ENCODE measurements at places on chromosomes 6 and 20.

GRCh38 chr20:63442100-63442493 is 30.4 kb downstream of the KCNQ2 start:
- peak; percentile 77 for DNase-seq

DNA sequence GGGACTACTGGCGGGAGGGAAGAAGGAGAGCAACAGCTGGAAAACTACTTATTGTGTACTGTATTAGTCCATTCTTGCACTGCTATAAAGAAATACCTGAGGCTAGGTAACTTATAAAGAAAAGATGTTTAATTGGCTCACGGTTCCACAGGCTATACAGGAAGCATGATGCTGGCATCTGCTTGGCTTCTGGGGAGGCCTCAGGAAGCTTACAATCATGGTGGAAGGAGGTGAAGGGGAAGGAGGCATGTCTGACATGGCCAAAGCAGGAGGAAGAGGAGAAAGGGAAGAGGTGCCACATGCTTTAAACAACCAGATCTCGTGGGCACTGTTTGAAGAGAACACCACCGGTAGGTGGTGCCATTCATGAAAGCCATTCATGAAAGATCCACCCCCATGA is 67.3 kb downstream of the GMDS start:
- DNase-seq: no peak

- no peak for DNase-seq
Observed at GRCh38 chr20:24658920-24659660, 189.7 kb downstream of the SYNDIG1 start.

- no peak for DNase-seq
Observed at GRCh38 chr20:44174996-44175765, 11.8 kb downstream of the JPH2 start.

DNA sequence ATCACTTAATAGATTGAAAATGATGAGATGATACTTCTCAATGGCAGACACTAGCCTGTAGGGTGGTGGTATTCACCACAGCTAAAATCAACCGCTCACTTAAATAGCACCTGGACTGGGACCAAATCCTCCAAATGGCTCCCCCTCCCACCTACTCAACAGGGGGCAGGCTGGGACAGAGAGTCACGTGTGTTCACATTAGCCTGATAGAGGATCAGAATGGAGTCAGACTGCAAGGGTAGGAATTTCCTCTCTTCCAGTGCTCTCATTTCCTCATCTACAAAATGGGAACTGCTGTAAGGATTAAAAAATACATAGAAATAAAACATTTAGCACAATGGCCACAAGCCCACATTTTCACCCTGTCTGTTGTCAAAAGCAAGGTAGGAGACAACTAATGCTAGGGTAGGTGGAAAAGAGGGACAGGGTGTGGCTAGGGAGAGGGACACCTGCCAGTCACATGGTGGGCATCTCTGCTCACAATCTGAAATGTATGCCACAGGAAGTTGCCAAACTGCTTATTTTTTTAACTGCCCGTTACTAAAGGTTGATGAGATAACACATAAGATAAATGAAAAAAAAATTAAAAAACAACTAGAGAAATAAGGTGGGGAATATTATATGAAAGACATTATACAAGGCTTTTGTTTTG is 55.3 kb downstream of the BACH2 start:
- peak; percentile 48 for DNase-seq

DNA sequence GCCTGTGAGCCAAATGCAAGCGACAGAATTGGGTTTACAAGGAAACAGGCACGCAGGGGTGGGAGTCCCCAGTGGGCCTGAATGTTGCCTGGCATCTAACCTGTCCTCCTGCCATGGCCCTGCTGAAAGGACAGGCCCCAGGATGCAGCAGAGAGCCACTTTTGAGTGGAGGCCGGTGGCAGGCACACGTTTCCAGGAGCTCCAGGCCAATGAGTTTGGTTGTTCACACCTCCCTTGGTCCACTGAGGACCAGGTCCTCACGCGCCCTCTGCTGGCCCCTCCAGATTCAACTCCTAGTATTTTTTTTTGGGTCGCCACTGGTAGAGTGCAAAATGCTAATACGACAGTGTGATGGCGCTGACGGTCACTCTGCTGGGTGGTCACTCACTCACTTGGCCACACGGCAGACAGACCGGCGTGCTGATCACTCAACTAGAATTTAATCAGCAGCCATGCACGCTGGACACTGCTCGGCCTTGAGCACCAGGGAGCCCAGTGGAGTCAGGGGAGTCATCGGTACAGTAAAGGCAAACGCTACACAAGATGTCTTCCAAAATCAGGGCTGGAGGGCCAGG is 81.7 kb upstream of the NFATC2 start:
- peak; percentile 88 for DNase-seq

DNA sequence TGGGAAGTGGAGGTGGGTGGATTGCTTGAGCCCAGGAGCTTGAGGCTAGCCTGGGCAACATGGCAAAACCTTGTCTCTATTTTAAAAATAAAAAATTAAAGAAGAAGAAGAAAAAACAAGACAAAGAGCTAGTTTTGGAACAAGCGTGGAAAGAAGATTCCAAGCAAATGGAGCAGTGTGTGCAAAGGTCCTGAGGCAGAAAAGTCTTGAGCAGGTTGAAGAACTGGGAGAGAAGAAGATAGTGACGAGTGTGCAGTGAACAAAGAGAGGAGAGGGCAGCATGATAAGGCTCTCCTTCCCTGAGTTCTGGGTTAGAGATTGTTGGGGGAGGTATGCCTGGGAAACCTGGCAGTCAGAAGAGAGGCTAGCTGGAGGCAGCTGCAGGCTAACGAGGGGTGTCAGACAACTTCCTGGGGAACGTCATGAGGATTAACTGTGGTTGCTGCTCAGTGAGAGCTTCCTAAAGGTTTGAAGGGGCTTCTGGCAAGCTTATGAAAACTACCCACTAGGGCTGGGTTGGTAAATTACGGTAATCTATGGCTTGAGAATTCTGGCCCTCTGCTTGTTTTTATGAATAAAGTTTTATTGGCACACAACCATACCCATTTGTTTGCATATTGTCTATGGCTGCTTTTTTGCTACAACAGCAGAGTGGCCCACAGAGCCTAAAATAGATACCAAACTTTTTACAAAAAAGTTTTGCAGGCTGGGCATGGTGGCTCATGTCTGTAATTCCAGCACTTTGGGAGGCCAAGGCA is 128.9 kb downstream of the ZFP64 start:
- DNase-seq: no peak

DNA sequence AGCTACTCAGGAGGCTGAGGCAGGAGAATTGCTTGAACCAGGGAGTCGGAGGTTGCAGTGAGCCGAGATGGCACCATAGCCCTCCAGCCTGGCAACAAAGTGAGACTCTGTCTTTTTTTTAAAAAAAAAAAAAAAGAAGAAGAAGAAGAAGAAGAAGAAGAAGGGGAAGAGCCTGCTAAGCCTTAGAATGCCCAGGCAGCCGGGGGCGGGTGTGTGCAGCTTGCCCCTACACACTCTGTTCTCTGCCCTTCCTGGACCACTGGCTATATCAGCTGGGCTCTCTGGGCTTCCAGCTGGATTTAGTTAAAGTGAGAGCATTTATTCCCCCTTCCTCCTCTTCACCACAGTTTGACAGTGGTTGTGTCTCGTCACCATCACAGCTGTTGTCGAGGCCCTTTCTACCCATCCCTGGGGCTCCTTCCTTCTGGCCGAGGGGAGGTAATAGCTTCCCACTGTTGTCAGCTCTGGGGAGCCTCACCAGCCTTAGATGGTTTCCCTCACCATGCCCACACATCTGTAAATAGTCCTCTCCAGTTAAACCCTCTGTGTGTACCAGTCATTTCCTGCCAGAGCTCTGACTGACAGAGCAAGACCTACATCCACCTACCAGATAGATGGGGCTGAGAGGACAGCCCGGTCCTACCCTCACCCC is 77.6 kb downstream of the TRERF1 start:
- DNase-seq: no peak

DNA sequence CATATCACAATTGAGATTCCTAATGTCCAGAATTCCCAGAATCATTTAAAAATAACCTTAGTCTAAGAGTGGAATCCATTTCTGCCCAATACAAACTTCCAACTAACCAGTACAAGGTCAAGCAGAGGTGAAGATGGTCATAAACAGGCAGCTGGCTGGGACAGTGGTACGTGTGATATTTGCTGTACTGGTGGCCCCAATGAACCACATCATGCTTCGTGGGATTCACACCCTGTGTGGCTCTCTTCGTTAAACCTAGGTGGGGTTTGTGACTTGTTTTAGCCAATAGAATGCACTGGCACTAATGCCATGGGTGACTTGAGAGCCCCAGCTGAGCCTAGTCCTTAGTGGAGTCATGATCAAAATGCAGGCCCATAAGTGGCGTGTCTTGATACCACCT is 286.6 kb downstream of the KIF16B start:
- DNase-seq: no peak

- DNase-seq: peak; percentile 83
Observed at GRCh38 chr6:73180763-73181619, 44.3 kb downstream of the KHDC1L start.

DNA sequence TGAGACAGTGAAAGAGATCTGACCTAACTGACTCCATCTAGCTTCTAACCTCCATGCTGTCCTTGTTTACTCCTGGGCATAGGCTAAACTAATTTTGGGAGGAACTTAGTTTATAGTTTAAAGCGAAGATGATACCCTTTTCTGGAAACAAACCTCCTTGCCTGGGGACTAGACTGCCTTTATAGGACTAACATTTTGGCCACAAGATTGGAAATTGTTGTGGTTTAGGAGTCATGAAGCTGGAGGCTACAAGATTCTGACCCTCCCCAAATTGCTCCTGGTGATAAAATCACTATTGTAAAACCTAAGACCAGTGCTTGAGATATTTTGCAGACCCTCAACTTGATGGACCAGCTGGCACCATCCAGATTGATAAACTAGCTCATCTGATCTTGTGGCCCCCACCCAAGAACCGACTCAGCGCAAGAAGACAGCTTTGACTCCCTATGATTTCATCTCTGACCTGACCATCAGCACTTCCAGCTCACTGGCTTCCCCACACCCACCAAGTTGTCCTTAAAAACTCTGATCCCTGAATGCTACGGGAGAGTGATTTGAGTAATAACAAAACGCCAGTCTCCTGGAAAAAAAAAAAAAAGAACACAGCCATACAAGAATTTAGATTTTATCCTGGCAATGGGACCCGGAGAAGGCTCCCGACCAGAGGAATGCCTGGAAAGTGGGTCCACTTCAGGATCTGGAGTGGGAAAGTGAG is 63.0 kb downstream of the ABHD12 start:
- no peak for DNase-seq

- DNase-seq: no peak
Observed at GRCh38 chr20:12740647-12741046, 268.1 kb upstream of the SPTLC3 start.

- DNase-seq: no peak
Observed at GRCh38 chr6:15914553-15914952, 214.3 kb upstream of the MYLIP start.

DNA sequence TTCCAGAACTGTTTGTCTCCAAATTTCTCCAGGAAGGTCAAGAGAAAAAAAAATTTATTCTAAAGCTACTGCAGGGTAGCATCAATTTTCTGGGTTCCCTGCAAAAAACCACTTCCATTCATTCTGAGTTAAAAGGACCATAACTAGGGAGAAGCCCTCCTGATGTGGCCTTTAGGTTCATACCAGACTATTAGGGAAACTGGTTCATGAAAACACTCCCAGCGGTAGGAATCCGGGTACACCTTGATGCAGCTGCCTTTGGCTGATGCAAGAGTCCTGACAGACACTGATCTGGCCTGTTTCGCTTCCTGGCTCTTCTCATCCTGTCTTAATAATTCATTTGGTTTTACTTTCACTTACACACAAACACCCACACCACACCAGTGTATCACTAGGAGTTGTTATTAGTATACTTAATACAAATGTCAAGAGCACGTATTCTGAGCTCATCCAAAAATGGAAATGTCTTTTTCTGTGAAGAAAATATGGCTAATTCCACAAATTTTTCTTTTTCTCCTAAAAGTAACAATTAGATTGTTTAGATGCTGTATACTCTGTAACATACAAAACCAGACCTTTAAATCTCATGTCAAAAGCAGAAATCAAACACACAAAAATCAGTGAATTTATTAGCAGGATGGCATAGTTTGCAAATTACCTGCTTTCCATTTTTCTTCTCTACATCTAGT is 38.4 kb upstream of the ARHGAP18 start:
- DNase-seq: no peak
